ENCODE measurements at places on chromosomes 1 and 21.

DNA sequence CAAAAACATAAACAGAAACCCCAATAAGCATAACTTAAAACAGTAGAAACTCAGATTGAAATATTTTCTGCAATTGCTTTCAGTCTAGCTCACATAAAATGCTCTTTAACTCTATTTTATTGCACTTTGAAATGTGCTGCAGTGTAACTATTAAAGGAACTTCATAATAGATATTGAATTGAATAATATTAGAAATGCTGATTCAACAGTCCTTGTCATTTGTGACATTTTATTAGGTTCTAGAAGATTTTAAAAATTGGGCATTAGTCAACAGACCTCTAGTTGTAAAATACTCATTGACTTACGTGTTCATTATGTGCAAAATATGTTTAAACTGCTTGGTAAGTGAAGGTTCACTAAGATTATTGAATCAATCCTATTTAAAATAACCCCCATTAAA is 1422.3 kb downstream of the PLA2G4A start:
- DNase-seq = no peak

- peak; percentile 75 for DNase-seq
Observed at GRCh38 chr1:110312188-110313121, 26.7 kb upstream of the RBM15 start.

DNA sequence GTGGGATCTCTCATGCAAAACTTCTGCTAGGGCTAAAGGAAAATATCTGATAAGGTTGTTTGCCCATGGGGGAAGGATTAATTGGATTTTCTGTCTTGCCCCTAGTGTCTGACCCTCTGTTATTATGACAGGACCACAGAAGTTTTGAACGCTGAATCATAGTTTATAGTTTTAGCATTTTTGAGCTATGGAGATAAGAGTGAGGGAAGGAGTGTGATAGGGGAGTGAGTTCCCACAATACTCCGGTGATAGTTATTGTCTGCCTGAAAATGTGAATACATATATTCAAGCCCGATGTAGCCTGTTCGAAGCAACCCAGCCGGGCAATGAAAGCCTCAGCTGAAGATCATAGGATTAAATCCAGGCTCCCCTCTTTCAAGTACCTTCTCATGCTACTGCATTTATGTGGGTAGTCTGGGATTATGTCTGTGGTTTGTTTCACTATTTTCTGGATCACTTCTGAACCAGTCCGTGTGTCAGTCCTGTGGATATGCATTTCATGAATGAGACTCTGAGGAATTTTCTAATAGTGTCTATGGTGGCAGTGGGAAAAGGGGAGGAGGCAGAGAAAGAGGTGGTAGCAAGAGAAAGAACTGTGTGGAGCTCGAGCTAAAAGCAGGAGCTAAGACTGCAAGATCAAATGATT is 258.7 kb downstream of the DISC1 start:
- DNase-seq = no peak

GRCh38 chr1:241081473-241081872 is 275.5 kb downstream of the RGS7 start:
- DNase-seq = no peak

- no peak for DNase-seq
Observed at GRCh38 chr1:180505732-180506335, 3.5 kb upstream of the ACBD6 start.

DNA sequence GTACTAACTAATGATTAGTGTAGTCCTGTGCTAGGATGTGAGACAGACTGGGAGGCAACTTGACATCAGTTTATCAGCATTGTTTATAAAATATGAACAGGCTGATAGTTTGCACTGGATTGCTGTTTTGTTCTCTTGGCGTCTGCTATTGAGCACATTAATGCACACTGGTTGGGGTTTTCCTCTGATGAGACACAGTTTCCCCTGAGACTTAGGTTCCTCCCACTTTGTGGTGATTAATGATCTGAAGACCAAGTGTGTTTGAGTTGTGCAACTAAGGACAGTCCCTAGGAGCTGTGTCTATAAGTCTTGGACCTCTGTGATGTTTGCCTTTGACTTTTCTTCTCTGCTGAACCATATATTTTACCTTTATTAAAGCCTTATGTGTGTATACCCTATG is 1015.4 kb downstream of the AMY1C start:
- no peak for DNase-seq

GRCh38 chr21:39118061-39118460 is 65.2 kb downstream of the PSMG1 start:
- no peak for DNase-seq

All from tibial artery (tissue), 4 donors.